ENCODE measurements at places on chromosomes 7 and 10. TPM values are rescaled to one million over a fixed set of nuclear protein-coding genes. Genes with fewer than 3 reads are reported as not detected.

ITIH5 gene
- 0.91 TPM for total RNA-seq

PRR15 gene
- total RNA-seq, result 4.5 TPM

UPK3B gene
- total RNA-seq, result not detected

EBLN1 gene
- total RNA-seq, result not detected

GPR146 gene
- 3.7 TPM for total RNA-seq

AGAP5 gene
- total RNA-seq, result 0.13 TPM

EN2 gene
- not detected for total RNA-seq

DMTF1 gene
- 32.3 TPM for total RNA-seq

SMKR1 gene
- not detected for total RNA-seq

HYAL4 gene
- not detected for total RNA-seq

PRKG1 gene
- total RNA-seq, result 6.2 TPM

TAS2R41 gene
- not detected for total RNA-seq

ATOH7 gene
- 0.48 TPM for total RNA-seq

GPR158 gene
- 0.40 TPM for total RNA-seq

SPDYE5 gene
- not detected for total RNA-seq

CDK1 gene
- 57.7 TPM for total RNA-seq
